ENCODE measurements at places on chromosomes 13 and 19. TPM values are rescaled to one million over a fixed set of nuclear protein-coding genes. Genes with fewer than 3 reads are reported as not detected.

ZNF229 gene
- 15.2 TPM for total RNA-seq

ZNF225 gene
- 4.1 TPM for total RNA-seq

POSTN gene
- total RNA-seq = 178 TPM

TGFBR3L gene
- total RNA-seq = not detected

PGPEP1 gene
- total RNA-seq = 36.1 TPM

ZNF69 gene
- total RNA-seq = 24.6 TPM

SEMA6B gene
- total RNA-seq = 2.9 TPM

VSTM2B gene
- 0.47 TPM for total RNA-seq

NPAS1 gene
- total RNA-seq = 0.20 TPM

ZNF792 gene
- 10.6 TPM for total RNA-seq

KASH5 gene
- not detected for total RNA-seq

ZNF554 gene
- 5.3 TPM for total RNA-seq

KIR2DL4 gene
- not detected for total RNA-seq

UBE2L5 gene
- not detected for total RNA-seq

ZNF296 gene
- 0.52 TPM for total RNA-seq

HSPB6 gene
- total RNA-seq = 14.2 TPM

ZNF491 gene
- total RNA-seq = 4.8 TPM

CEACAM1 gene
- 7.1 TPM for total RNA-seq

N4BP2L1 gene
- 7.1 TPM for total RNA-seq

ZNF223 gene
- total RNA-seq = 12.9 TPM

GNA15 gene
- 0.24 TPM for total RNA-seq

FXYD7 gene
- not detected for total RNA-seq

PTGIR gene
- 5.2 TPM for total RNA-seq

ZNF208 gene
- not detected for total RNA-seq

ZNF547 gene
- total RNA-seq = 1.6 TPM

CYP4F12 gene
- 3.1 TPM for total RNA-seq

TNFSF9 gene
- total RNA-seq = 2.3 TPM

ITM2B gene
- total RNA-seq = 449 TPM

PRRG2 gene
- 6.0 TPM for total RNA-seq

MARCHF2 gene
- total RNA-seq = 39.0 TPM

LRRC8E gene
- total RNA-seq = 4.5 TPM

ZNF99 gene
- not detected for total RNA-seq

All from hepatocyte (in vitro differentiated cells).